ENCODE measurements at places on chromosomes 2 and 18.

- DNase-seq: no peak
Measured at GRCh38 chr18:42141439-42141838, 186.4 kb downstream of the PIK3C3 start.

- DNase-seq: no peak
Measured at GRCh38 chr18:28003451-28003850, 173.5 kb downstream of the CDH2 start.

DNA sequence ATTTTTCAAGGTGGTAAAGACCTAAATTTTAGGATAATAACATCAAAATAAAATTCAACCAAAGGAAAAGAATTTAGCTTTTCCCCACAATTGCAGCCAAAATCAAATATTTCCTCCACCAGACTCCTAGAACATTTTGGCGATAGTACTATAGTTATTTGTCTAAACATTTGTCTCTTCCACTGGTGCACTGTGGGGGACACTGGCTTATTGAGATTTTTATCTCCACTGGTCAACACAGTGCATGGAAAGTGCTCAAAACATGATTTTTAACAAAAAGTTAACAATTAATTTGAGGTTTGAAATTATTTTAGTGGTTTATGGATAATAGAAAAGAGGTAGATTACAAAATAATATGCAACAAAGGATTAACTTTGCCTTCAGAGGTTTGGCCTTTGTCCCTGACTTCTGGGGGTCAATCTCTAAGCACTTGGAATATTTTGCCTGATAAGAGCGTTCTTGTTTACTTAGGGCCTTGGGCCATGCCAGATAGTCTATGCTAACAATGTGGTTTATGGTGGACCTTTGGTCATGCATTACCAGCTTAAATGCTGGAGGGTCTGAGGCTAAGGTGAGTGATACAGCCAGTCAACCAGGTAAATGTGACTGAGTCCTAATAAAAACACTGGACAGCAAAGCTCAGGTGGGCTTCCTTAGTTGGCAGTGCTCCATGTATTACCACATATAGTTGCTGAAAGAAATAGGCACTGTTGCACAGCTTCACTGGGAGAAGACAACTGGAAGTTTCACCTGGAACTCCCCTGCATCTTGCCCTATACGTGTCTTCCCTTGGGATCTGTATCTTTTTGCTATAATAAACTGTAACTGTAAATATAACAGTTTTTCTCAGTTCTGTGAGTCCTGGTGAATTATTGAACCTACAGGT, 67.2 kb upstream of the SATB2 start:
- DNase-seq: no peak

GRCh38 chr2:174682007-174682577, 82.2 kb downstream of the CHRNA1 start:
- DNase-seq: peak; percentile 6

- no peak for DNase-seq
Measured at GRCh38 chr2:146652311-146652710, 1192.5 kb upstream of the ACVR2A start.

DNA sequence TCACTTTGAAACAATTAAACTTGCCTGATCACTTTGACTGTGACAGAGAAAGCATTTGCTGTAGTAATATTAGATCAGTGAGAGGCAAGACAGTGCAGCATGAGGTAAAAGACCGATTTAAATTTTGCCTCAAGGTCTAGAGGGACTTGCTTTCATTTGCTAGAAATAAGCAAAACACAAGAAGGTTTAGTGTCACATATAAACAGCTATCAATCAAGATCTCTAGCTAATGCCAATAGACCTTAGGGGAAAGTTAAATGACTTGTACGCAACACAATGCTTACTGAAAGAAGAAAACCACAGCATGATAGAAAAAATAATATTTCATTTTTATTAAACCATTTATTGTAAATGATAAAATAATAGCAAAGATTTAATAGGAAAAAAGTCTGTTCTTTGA, 113.5 kb downstream of the DSC3 start:
- no peak for DNase-seq
